ENCODE measurements at places on chromosomes 4 and X.

DNA sequence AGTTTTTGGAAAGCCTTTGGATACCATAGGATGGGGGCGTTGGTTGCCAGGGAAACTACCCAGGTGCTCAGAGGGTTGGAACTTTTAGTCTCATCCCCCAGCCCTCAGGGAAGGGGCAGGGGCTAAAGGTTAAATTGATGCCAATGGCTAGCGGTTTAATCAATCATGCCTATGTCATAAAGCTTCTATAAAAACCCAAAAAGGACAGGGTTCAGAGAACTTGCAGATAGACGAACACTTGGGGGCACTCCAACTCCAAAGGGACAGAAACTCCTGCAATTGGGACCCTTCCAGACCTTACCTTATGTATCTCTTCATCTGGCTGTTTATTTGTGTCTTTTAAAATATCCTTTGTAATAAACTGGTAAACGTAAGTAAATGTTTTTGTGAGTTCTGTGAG lies 30.0 kb upstream of the GPR173 start:
- DNase-seq, result no peak

DNA sequence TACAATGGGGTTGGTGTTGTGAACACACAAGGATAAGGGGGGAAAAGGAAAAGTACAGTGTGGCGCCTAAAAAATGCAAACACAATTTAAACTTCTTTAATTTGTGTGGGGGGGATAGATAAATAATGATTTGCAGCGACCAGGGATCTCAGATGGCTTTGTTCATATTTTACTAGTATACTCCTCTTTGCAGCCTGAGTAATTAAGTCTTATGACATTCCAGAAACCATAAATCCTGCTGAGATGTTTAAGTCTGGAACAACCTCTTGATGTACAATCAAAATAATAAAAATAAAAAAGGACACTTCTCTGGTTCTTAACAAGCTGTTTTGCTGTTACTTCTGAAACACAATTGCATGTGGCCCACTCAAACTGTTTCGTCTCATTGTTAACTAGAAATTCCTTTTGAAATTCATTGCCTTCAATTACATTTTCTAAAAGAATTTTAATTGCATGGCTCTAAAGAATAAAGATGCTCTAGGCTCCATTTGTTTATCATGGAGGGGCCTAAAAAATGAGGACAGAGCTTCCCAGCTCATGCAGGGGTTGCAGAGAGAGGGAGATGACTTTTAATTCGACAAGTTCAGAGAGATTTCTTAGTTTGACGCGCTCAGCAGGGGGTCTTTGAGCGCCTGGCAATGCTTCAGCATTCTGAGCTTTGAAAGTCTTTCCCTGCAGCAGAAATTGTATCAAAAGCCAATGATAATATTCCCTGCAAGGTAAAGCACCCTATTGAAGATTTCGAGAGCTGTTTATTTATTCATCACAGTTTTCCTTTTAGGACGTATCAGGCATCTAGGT lies 892.4 kb upstream of the TENM3 start:
- DNase-seq, result no peak

DNA sequence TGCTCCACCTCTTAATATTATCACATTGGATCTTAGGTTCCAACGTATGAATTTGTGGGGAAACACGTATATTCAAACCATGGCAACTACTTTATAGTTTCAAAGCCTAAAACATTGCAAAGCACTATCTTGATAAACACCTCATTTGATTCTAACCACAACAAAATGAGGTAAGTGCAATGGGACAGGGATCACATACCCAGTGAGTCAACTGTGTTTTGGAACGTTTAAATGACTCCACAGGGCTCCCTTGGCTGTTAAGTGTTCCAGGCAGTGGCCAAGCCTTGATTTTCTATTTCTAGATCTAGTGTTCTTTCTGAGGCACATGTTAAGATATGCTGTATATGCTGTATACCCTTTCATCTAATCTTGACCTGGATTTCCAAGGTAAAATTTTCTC lies 54.5 kb upstream of the C1QTNF7 start:
- no peak for DNase-seq

DNA sequence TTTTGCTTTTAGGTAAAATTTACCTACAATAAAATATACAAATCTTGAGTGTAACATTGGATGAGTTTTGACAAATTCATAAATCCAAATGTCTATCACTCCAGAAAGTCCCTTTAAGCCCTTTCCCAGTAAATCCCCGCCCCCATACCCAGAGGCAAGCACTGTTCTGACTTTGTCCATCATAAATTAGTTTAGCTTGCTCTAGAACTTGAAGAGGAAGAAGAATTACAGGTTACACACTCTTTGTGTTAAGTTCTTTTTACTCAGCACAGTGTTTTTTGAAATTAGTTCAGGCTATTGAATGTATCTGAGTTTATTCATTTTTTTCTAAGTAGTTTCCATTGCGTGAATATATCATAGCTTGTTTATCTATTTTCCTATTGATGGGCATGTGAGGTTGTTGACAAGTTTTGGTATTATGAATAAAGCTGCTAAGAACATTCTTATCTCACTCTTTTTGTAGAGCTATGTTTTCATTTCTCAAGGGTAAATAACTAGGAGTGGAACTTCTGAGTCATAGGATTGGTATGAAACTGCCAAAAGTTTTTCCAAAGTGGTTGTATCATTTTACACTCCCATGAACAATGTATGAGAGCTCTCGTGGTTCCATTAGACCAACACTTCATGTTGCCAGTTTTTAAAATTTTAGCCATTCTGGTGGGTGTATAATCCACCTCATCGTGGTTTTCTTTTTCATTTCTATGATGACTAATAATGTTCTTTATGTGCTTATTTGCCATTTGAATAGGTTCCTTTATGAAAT lies 22.4 kb upstream of the HPSE start:
- no peak for DNase-seq

DNA sequence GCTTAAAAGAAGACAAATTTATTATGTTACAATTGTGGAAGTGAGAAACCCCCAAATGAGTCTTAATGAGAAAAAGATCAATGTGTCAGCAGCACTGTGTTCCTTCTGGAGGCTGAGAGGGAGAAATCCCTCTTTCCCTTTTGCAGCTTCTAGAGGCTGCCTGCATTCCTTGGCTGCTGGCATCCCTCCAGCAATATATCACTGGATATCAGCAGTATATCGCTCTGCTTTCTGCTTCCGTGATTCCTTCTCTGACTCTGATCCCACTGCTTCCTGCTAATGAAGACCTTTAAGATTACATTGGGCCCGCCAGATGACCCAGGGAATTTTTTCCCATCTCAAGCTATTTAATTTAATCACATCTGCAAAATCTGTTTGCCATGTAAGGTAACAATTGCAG lies 1008.0 kb downstream of the RAPGEF2 start:
- no peak for DNase-seq

DNA sequence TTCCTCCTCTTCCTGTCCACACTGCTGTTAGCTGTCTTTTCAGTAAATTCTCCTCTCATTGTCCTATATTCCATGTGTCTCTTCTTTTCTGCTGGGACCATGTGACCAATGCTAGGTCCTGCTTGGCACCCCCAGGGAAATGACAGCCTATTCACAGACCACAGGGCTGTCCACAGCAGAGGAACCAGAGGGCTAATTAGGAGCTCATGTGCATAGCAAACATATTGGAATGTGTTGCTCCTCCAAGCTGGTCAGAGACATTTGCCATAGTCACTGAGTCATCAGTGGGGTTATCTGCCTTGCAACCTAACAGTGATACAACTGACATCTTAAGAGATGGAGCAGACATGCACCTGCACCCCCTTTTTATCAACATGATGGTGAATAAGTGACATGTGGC lies 67.9 kb upstream of the PUDP start:
- no peak for DNase-seq

- no peak for DNase-seq
Measured at GRCh38 chr4:94302191-94302590, 40.4 kb downstream of the HPGDS start.
